ENCODE measurements at places on chromosomes 6 and 20. TPM values are rescaled to one million over a fixed set of nuclear protein-coding genes. Genes with fewer than 3 reads are reported as not detected.

MCCD1 gene
- not detected for total RNA-seq

DNA sequence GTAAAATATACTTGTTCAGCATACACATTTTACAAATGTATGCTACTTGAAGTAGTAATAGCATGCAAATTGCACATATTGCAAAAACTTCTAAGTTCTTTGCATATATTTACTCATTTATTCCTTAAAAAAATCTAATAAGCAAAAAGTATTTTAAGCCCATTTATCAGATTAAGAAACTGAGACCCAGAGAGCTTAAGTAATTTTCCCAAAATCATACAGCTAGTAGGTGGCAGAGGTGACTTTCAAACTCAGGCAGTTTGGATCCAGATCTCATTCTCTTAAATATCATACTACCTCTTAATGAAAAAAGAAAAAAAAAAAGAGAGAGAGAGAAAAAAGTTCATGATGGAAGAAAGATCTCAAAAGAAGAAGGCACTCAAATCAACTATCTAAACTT lies 157.9 kb downstream of the RPS12 start:
- DNase-seq = no peak

DNA sequence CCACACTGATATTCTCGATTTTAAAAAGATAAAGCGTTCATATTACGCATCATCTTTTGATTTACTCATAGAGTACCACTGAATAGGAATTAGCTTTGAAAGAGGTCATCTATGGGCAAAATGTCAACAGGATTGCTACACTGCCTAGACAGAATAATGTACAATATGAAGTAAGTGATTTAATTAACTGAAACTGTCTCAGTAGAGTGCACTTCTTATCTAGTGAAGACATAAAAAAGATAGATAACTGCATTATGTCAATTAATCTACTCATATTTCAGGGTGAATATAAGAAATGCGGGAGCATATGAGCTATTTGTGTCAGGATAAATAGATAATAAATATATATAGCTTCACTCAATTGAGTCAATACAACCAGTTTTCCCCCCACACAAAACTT lies 723.9 kb downstream of the EYS start:
- no peak for DNase-seq

PLA2G7 gene
- 20.0 TPM for total RNA-seq

CRISP2 gene
- total RNA-seq = 0.83 TPM

EBF4 gene
- 15.3 TPM for total RNA-seq

Data from lower lobe of right lung (tissue), 2 donors.